ENCODE measurements at places on chromosomes 1 and 21. TPM values are rescaled to one million over a fixed set of nuclear protein-coding genes. Genes with fewer than 3 reads are reported as not detected.
A peak's percentile ranks its signal among the peaks of the same experiment; 100 is the strongest.

The WNT2B gene
- 165 TPM for total RNA-seq

The UQCRHL gene
- total RNA-seq: 2.8 TPM

The RIPPLY3 gene
- total RNA-seq: 0.54 TPM

DNA sequence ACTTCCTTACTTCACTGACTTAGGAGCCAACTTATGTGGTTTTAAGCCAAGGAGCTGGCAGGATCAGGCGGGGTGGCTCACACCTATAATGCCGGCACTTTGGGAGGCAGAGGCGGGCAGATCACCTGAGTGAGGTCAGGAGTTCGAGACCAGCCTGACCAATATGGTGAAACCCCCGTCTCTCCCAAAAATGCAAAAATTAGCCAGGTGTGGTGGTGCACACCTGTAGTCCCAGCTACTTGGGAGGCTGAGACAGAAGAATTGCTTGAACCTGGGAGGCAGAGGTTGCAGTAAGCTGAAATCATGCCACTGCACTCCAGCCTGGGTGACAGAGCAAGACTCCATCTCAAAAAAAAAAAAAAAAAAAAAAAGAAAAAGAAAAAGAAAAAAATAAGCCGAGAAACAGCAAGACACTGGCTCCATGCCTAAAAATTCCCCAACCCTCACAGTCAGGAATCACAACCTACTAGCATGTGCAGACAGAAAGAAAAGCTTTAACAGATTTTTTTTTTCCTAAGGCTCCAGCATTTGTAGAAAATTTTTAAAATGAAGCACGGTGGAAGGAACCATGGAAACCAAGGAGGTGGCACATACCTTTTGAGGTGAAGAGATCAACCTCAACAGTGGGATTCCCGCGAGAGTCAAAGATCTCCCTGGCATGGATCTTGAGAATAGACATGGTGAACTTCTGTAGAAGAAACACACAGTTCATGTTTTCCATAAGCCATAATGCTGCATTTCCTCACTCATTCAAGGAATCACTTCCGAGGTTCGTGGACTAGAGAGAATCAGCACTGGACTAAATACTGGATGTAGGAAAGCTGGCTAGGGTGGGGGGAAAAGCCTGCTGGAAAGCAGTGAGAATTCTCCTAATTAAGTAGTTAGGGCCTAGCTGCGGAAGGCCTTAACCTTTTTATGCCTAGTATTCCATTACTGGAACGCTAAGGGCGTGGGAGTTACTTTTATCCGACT is 4.0 kb downstream of the ENO1 start:
- H3K36me3 ChIP-seq: peaks cover 34% of the 10 kb centered on the region
- peaks cover 53% of the 10 kb centered on the region for H3K4me1 ChIP-seq
- H3K27ac ChIP-seq: peak overlapping the region; percentile 96
- no peaks in the 10 kb centered on the region for H3K27me3 ChIP-seq
- DNase-seq: no peak
- H3K4me3 ChIP-seq: peak overlapping the region; percentile 92

GRCh38 chr1:212915245-212916091 is 34.9 kb upstream of the VASH2 start:
- H3K27ac ChIP-seq: peak overlapping the region; percentile 2
- peaks cover 37% of the 10 kb centered on the region for H3K27me3 ChIP-seq
- H3K4me1 ChIP-seq: peaks cover 13% of the 10 kb centered on the region
- H3K4me3 ChIP-seq: no peak overlapping the region

DNA sequence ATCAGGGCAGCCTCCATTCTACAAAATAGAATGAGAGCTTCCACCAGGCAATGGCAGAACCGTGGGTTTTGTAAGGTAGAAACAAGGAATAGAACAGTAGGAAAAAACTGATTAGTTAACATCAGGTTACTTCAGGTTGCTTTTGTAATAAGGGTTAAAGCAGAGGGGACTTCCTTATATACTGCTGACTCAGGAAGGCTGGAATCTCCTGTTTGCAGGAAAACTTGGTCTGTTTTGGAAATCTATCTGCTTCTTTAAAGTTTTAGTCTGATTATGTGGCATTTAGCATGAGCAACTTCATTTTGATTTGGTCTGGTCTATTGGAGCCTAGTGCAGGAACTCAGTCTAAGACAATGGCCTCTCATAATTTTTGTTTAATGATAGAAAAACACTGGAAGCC is 32.7 kb upstream of the RAB4A start:
- no peaks in the 10 kb centered on the region for H3K36me3 ChIP-seq
- H3K4me1 ChIP-seq: peaks cover 12% of the 10 kb centered on the region
- no peak overlapping the region for H3K27ac ChIP-seq
- no peak for DNase-seq

GRCh38 chr1:243841507-243841906 is 8.5 kb downstream of the AKT3 start:
- peak overlapping the region; percentile 56 for H3K27ac ChIP-seq
- DNase-seq: no peak
- H3K4me1 ChIP-seq: peaks cover 17% of the 10 kb centered on the region
- no peak overlapping the region for H3K4me3 ChIP-seq

DNA sequence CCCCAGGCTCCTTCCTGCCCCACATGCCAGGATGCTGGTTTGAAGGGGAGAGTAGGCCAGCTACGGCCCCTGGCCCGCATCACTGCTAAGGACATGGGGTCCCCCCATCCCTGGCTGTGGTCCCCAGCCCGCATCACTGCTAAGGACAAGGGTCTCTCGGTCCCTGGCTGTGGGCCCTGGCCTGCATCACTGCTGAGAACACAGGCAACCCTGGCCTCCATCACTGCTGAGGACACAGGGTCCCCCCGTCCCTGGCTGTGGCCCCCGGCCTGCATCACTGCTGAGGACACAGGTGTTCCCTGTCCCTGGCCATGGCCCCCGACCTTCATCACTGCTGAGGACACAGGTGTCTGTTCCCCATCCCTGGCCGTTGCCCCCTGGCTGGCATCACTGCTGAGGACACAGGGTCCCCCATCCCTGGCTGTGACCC is 448 bp upstream of the OBSCN start:
- H3K27ac ChIP-seq: no peak overlapping the region
- DNase-seq: no peak
- H3K4me3 ChIP-seq: no peak overlapping the region

DNA sequence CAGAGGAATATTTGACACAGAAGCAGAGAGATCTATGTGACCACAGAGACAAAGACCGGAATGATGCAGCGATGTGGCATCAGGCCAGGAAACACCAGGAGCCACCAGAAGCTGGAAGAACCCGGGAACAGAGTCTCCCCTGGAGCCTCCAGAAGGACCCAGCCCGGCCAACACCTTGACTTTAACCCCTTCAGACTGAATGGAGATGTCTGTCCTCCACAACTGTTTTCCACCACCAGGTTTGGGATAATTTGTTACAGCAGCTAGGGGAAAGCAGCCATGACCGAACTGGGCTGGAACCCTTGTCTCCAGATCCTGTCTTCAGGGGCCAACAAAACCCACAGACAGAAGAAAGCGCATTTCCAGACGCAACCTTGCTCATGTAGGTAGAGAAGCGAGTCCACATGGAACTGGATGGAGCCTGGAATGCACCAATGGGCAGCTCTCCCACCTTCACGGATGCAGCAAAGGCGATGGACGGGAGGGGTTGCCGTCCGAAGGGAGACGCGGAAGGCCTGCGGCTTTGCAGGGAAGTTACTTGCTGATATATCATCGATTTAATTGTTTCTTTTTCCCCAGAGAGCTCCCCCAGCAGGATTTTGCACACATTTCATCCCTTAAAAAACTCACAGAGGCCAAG is 396.6 kb downstream of the NPHP4 start:
- peaks cover 2% of the 10 kb centered on the region for H3K36me3 ChIP-seq
- DNase-seq: no peak
- no peaks in the 10 kb centered on the region for H3K27me3 ChIP-seq
- H3K4me1 ChIP-seq: peaks cover 62% of the 10 kb centered on the region
- peak overlapping the region; percentile 61 for H3K27ac ChIP-seq

DNA sequence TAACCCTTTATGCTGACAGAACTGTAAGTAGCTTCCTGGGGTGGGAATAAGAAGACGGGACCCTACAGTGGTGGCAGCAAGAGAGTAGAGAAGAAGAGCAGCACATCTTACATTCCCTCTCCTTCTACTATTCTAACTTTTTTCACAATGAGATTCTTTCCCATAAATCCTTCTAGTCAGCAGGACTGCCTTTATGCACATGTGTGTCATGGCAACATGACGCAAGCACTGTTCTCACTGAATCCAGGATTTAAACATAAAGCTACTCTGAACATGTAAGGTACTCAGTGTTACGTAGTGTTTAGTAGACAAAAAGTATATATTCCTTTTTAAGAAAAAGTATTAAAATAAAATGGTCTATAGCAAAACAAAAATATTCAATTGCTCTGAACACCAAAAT is 309.7 kb upstream of the LYPLAL1 start:
- no peak overlapping the region for H3K4me3 ChIP-seq
- H3K27me3 ChIP-seq: peaks cover under 1% of the 10 kb centered on the region
- H3K4me1 ChIP-seq: peaks cover 20% of the 10 kb centered on the region
- no peak overlapping the region for H3K27ac ChIP-seq

DNA sequence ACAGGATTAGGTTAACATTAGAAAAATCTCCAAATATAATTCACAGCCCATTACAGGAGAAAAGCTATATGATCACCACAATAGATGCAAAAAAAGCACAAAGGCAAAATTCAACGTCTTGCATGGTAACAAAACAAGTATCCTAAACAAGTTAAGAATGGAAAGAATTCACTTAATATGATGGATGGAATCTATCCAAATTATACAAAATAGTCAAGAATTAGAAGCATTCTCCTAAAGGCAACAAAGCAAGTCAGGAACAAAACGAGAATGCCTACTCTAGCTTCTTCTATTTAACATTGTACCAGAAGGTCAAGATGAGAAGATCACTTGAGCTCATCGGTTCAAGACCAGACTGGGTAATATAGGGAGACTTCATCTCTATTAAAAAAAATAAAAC is 442.8 kb downstream of the SETD4 start:
- no peak overlapping the region for H3K27ac ChIP-seq
- no peak for DNase-seq
- H3K27me3 ChIP-seq: peaks cover 2% of the 10 kb centered on the region
- peaks cover 4% of the 10 kb centered on the region for H3K4me1 ChIP-seq
- no peaks in the 10 kb centered on the region for H3K36me3 ChIP-seq

Measured in mesothelial cell of epicardium (in vitro differentiated cells).